ENCODE measurements at places on chromosomes 7 and 10.

DNA sequence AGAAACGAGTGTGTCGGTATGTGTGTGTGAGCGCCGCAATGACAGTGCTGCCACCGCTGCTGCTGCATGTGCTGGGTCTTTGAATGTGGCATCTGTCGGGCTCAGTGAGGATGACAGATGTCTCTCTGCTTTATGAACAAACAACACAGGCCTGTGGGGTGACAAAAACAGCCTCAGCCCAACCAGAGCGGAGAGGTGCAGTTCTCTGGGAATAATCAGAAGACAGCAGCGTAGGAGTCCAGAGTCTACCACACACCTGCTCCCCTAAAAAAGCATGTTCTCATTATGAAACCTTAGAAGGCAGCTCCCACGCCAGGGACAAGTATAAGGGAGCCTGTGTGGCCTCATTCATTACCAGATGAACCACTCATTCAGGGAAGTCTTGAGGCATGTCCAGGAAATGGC lies 278.3 kb downstream of the KCNMA1 start:
- DNase-seq, result no peak

- peak; percentile 53 for DNase-seq
Observed at GRCh38 chr7:148962823-148963582, 65.3 kb downstream of the PDIA4 start.

GRCh38 chr7:143429770-143430698 lies 13.2 kb upstream of the TAS2R60 start:
- DNase-seq, result no peak

GRCh38 chr10:58173391-58173790 lies 94.3 kb downstream of the IPMK start:
- DNase-seq, result no peak

- no peak for DNase-seq
Observed at GRCh38 chr10:17109475-17110207, 20.0 kb downstream of the CUBN start.

GRCh38 chr7:129341212-129341611 lies 93.0 kb upstream of the STRIP2 start:
- DNase-seq, result no peak

GRCh38 chr10:11551916-11552602 lies 59.4 kb downstream of the USP6NL start:
- DNase-seq, result no peak

Measured in activated CD4-positive, CD25-positive, alpha-beta regulatory T cell treated with anti-CD3 and anti-CD28 coated beads, Interleukin-2, amount 50 U/mL, for 72 hours (primary cell).